Daoy (cell line): ENCODE measurements at places on chromosomes 11 and 22. TPM values are rescaled to one million over a fixed set of nuclear protein-coding genes. Genes with fewer than 3 reads are reported as not detected.

ABTB2 gene
- 9.3 and 11.4 TPM in 2 replicates for total RNA-seq

DNA sequence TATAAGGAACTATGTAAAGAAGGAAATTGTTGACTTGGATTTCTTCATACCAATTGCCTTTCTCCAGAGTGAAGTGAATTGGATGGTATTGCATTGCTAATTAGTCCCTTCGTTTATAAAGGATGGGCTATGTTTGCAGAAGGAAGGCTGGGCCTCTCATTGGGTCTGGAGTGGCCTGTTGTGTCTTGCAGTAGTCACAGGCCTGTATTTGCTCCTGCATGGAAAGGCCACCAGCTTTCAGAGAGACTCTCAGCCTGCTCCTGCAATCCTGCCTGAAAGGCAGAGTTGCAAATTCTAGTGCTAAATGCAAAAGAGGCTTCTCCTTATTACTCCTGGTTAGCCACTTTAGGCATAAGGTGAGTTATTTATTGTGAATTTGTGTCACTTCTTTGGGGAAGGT lies 103.8 kb downstream of the EXT2 start:
- DNase-seq: no peak

MS4A15 gene
- total RNA-seq: not detected in 2 replicates

DNA sequence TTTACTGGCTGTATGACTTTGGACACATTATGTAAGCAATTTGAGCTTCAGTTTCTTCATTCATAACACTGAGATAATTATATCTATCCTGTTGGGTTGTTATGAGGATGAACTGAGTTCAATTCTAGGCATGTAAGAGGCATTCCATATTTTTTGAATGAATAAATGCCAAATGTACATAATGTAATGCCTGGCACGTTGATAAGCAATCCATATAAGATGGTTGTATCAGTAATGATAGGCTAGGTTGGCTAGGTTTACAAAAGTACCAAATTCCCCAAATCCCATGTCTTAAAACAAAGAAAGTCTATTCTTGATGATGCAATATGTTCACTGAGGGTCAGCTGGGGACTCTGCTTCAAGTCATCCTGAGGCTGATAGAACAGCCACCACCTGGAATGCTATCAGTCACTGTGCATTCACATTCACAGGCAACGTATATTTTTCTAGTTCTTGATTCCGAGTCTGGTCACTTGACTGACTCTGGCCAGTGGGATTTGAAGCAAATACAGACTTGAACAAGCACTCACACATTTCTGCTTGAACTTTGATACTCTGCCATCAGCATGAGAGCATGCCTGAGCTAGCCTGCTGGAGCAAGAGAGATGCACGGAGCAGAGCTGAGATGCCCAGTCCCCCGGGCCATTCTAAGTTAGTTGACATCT lies 104.0 kb upstream of the TIMP3 start:
- DNase-seq: no peak

GRCh38 chr22:35301372-35301874 lies 1.7 kb downstream of the TOM1 start:
- DNase-seq: peak; percentile 46

GRCh38 chr22:45475851-45476514 lies 26.7 kb upstream of the FBLN1 start:
- DNase-seq: no peak

DNA sequence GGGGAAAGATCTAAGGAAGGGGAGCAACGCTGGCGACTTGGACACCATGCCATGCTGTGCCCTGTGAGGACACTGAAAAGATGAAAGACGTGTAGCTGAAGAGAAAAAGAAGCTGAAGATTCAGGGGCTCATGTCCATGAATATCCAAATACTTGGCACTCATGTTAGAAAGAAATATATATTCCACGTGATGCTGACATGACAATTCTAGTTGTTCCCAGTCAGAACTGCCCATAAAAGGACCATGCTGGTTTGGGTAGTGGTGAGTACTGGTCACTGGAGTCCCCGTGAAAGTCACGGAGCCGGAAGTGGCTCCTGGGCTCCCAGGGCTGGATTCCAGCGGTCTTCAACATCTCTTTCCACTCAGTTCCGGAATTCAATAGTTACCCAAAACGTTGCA lies 9.9 kb downstream of the MS4A15 start:
- no peak for DNase-seq

GRCh38 chr11:131893103-131893890 lies 522.9 kb downstream of the NTM start:
- no peak for DNase-seq

CHRM4 gene
- not detected in 2 replicates for total RNA-seq

DNA sequence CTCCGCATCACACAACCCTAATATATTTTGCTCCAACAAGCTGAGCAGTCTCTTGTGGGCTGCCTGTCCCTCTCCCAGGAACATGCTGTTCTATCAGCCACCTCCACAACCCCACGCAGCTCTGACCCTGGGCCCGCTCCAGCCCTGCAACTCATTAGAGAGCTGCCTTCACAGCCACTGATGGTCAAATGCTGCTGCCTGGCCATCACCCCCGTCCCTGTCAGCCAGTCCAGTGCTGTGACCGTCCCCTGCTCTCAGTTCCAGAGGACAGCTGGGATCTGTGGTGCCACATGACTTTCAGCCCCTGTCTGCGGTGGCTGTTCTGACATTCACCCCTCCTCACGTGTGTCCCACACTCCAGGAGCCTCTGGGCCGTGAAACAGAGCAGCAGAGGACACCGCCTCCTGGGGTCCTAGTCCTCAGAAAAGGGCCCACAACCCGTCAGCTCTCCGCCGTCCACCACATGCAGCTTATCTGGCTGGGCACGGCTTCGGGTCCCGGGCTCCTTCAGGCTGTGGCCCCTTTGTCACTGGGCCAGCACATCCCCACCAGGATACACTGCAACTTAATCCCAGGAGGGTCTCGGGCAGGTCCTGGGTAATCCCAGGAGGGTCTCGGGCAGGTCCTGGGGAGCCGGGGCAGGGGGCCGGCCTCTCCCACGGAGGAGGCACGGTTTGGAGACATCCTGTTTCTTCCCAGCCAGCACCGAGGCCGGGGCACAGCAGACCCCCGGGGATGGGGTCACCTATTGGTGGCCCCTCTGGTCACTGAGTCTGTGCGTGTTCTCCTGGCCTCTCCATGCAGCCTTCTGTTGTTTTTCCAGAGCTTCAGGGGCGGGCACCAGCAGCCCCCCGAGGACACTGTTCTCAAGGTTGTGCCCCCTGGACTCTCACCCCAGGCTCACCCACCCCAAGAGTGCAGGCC lies 15.1 kb downstream of the CRELD2 start:
- no peak for DNase-seq

DNA sequence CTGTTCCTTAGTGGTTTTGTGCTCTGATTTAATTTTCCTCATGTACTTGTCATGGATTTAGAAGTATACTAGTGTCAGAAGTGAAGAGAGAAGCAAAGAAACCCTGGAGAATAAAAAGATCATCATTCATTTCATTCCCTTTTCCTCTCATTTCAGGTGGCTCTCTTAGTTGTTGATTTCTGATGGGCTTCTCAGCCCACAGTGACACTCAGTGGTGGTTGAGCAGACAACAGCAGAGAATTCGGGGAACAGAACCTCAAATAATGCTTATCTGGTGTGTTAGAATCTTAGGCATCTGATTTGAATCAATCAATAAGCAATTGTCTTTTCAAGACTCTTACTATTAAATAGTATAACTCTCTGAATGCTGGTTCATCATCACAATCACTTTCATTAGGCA lies 1289.4 kb downstream of the FAM181B start:
- no peak for DNase-seq

- no peak for DNase-seq
Observed at GRCh38 chr11:129252621-129253020, 60.5 kb upstream of the ARHGAP32 start.

OR8A1 gene
- total RNA-seq: not detected in 2 replicates
